Endothelial cell (in vitro differentiated cells): ENCODE measurements at places on chromosomes 6 and 20.
A peak's percentile ranks its signal among the peaks of the same experiment; 100 is the strongest.

DNA sequence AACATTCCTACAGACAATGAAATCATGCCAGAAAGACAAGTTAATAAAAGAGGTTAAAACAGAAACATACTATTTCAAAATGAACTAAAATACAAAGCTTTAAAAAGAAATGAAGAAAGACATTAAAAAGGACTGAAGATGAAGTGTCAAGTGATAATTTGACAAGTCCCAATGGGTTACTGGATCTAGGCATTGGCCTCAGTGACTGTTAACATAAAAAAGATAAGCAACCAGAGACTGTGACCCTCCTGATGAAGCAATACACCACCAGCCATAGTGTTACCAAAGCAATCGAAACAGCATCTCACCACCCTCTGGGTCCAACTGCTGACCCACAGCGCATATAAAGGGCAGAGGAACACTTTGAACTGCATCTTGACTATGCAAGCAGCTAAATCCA lies 130.3 kb downstream of the FIG4 start:
- no peak for DNase-seq

- no peak for DNase-seq
These were observed 7.0 kb downstream of the PPIL1 start for GRCh38 chr6:36867471-36868224.

- no peak for DNase-seq
These were observed 178.9 kb upstream of the MYLIP start for GRCh38 chr6:15949982-15950381.

GRCh38 chr6:115137910-115138309 lies 795.1 kb upstream of the HS3ST5 start:
- no peak for DNase-seq

DNA sequence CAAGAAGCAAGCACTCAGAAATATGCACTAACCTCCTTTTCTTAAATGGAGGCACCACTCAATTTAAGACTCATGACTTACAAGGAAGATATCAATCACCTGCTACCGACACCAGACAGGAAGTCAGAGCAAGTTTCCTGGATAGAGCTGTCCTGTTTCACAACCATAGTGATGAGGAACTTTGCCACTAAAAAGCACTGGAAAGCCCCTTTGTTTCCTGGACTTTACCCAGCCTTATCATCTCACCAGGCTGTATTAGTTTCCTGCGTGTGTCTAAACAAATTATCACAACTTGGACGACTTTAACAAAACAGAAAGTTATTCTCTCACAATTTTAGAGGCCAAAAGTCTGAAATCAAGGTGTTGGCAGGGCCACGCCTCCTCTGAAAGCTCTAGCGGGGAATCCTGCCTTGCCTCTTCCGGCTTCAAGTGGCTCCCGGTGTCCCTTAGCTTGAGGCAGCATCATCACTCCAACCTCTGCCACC lies 253.8 kb upstream of the STXBP5 start:
- peak; percentile 11 for DNase-seq

- no peak for DNase-seq
These were observed 106.4 kb downstream of the CD109 start for GRCh38 chr6:73802366-73802765.

- DNase-seq = no peak
These were observed 92.5 kb upstream of the NXT1 start for GRCh38 chr20:23257848-23258746.

- no peak for DNase-seq
These were observed 96.1 kb downstream of the SLC23A2 start for GRCh38 chr20:4905195-4905594.

DNA sequence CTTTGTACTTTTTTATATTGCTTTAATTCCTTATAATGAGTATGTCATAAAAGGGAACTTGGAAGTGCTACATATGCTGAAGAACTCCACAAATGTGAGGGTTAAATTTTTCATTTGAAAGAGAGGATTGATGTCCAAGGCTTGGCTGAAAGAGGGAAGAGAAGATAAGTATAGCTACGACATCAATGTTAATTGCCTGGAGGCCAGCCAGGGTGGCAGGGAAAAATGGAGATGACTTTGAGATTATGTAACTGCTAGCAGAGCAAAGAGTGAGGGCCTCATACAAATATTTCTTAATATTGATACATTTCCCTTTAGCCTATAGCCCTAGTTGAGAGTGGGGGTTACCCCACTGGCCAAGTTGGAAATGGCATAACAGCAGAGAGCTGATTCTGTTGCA lies 24.8 kb upstream of the RIMS4 start:
- no peak for DNase-seq

DNA sequence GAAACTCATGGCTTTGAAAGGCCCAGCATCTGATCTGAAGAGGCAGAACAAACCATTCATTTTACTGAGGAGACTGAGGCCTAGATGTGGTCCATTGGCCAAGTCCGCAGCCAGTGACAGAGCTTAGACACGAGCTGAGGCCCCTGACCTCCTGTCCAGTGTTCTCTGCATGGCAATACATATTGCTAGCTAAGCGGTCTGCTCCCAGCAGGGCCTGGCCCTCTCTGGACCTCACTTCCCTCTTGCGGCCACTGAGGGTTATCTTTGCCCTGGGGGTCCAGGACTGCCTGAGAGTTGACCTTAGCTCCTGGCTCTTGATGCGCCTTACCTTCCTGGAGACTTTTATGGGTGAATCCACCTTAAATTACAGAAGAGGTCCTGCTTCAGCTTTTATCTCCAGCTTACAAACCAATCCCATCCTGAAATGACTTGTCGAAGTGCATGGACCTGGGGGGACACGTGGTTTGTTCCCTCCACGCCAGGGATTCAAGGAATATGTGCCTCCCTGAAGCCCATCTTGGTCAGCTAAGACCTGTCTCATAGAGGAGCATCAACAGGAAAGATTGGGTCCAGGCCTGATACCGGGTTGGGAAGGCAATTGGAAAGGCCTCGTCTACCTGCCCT lies 75.6 kb downstream of the CNBD2 start:
- DNase-seq = no peak

DNA sequence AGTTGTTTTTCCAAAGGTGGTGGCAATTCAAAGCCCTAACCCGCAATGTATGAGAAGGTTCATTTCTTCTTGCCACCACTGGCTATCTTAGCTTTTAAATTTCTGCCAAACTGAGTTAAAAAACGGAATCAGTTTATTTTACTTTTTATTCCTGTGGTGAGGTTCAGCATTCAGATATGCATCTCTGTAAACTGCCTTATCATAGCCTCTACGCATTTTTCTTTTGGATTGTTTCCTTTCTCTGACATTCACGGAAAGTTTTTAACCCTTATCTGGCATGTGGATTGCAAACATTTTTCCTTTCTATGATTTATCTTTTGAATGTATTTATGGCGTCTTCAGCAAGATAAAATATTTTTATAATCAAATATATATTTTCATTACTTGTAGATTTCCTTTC lies 37.7 kb downstream of the AK9 start:
- no peak for DNase-seq

GRCh38 chr6:134010400-134010799 lies 42.0 kb downstream of the SLC2A12 start:
- no peak for DNase-seq

DNA sequence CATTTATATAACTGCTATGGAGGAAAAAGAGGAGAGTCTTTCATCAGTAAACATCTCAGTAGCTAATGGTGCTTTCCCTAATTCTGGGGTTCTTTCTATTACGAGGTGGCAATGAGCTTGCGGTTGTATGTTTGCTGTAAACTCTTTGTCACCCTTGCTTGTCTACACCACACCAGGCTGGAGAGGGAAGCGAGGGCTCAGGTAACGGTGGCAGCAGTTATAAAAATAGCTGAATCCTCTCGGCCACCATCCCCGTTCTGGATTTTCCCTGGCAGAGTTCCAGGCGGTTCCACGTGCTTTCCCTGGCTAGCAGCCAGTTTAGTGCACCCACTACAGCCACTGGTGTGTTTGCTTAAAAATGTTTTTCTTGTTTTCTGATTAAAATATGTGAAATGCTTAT lies 39.0 kb downstream of the MAS1 start:
- no peak for DNase-seq

DNA sequence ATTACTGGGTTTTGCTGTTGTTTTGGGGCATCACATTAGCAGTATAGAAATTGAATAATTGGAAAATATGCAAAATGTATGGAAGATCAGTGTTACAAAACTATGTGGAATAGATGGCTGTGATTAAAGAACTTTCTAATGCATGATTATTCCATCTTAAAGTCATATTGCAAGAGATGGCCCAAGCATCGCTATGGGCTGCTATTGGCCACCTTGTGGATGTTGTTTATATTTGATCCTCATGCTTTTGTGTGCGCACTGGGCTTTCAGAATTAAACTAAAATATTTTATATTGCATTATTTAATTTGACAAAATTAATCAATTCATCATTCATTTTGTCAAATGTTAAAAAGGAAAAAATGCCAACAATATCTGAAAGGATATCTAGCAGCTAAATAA lies 16.1 kb upstream of the HMGN3 start:
- no peak for DNase-seq

GRCh38 chr6:169825558-169826225 lies 74.3 kb downstream of the ERMARD start:
- DNase-seq = no peak

GRCh38 chr6:73665686-73666319 lies 12.0 kb upstream of the SLC17A5 start:
- no peak for DNase-seq

DNA sequence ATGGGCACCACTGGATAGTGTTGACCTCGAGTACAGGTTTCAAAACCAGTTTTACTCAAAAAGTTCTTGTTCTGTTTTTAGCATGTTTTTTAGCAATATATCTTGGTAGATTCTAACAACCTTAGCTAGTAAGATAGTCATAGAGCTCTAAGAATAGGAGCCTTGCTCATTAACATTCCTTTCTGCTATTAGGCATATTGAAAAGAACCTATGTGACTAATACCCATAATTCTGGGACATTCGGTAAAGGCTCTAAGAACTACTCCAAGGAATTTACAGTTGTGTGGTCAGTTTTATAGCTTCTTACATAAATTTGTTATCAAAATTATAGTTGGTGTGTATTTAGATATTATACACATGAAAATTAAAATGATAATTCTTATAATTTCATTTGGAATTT lies 11.6 kb downstream of the SLC9A8 start:
- DNase-seq = no peak

DNA sequence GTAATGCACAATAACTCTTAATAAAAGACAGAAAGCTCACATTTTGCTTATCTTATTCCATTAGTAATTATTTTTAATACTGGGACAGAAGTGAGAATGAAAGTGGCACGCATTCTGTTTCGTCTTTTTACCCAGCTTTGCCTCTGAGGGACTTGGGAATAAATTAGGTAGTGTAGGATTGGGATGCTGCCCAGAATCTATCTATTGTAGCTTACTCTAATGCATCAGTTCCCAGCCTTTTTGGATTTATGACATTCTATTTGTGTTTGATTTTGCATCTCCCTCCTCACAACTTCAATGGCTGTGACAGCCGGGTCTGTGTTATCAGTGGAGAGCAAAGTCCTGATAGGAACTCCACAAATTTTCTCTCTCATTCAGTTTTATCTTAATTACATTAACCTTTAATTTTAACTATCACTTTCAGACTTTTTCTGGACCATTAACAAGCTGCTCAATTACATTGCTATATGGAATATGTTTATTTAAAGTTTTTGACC lies 62.9 kb upstream of the TULP4 start:
- no peak for DNase-seq

DNA sequence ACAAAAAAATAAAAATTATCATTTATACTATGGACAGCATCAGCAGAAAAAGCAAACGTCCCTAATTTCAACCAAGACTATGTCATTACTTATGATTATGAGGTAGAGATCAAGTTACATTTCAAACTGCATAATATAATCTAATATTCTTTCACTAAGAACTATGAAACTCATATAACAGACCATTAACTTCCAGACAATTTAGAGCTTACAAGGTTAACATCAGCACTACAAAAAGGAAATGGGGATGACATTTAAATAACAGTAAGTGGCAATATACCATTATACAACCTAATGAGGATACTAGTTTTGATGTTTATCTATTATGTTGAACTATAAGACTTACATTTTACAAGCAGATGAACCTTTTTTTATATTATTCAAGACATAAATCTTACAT lies 261.0 kb upstream of the THEMIS start:
- DNase-seq = no peak

DNA sequence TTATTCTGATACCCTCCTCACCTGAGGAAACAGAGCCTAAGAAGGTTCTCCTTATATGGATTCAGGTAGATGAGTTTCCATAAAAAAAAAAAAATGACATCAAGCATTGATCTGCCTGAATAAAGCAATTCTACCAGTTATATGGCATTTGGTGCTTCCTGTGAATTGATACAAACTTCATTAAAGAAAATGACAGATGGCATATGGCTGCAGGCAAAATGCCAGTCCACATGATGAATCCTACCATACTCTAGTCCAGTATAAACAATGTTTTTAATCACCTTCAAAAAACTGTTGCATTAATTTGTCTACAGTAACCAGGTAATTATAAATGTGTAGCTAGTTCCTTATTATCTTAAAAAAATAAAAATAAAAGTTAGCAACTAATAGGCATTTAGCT lies 559.2 kb upstream of the FLRT3 start:
- DNase-seq = no peak

DNA sequence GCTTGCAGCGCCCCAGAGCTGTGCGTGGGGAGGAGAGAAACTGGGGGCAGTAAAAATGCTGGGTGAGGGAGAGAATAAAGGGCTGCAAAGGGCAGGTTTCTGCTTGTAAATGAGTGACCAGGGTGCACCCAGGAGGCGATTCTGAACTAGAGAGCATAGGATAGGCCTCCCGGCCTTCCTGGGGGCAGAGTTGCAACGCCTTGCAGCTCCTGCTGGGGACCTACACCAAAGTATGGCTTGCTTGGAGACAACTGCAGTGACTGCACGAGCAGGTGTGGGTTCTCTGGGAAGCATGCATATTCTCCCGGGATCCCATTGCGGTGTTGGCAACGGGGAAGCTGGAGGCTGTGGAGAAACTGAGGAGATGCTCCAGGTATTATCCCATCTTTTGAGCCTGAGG lies 111.6 kb upstream of the SPACA1 start:
- no peak for DNase-seq

DNA sequence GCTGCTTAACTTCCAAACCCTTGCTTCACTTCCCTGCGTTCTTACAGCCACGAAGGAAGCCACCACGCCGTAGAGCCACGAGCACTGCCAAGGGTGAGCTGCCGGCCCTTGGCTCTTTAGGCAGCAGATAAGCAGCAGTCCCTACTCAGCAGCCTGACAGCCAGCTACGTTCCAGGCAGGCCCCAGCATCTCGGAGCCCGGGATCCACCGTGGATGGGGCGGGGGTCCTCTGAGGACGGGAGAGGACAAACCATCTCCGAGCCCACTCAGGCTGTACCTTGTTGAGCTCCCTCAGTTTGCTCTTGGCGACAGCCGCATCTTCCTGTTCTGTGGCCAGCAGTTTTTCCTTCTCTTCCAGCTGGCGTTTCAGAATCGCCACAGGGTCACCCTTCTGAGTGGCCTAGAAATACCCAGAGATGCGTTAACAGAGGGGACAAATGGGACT lies 40.5 kb downstream of the RRBP1 start:
- DNase-seq = no peak

- DNase-seq = no peak
These were observed 125.7 kb downstream of the ZMYND8 start for GRCh38 chr20:47230811-47231256.
